Islet precursor cell (in vitro differentiated cells): ENCODE measurements at places on chromosomes 16 and 17.

DNA sequence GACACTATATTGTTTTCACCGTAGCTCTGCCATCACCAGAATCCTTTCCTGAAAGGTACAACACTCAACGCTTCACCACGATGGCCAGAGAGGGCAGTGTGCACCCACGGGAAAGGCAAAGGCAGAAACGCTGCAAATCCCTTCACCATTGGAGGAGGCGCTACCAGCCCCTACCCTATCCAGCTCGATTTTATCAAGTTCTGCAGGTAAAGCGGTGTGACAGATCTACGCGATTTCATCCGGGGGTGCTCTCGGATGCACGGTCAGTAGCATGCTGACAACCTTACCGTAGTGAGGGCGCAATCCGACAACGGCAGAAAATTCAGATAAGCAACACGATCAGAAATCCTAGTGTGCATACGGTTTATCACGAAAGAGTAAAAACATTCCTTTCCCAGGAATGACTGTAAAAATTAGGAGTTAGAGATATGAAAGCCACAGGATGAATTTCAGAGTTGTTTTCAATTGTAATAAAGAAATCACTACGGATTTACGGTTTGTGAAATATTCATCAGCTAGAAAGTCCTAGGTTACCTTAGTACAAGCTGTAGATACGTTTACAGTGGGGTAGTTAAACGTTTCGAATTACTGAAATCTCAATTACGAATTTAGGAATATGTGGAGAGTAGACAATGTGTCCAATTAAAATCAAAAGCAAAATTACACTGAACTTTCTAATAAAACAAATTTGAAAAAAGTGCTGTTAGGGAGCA, 1.8 kb downstream of the NETO2 start:
- DNase-seq: peak; percentile 96

- no peak for DNase-seq
Measured at GRCh38 chr17:82004517-82005455, 17.9 kb downstream of the CENPX start.

GRCh38 chr16:7278636-7279035, 54.0 kb upstream of the RBFOX1 start:
- DNase-seq: no peak

DNA sequence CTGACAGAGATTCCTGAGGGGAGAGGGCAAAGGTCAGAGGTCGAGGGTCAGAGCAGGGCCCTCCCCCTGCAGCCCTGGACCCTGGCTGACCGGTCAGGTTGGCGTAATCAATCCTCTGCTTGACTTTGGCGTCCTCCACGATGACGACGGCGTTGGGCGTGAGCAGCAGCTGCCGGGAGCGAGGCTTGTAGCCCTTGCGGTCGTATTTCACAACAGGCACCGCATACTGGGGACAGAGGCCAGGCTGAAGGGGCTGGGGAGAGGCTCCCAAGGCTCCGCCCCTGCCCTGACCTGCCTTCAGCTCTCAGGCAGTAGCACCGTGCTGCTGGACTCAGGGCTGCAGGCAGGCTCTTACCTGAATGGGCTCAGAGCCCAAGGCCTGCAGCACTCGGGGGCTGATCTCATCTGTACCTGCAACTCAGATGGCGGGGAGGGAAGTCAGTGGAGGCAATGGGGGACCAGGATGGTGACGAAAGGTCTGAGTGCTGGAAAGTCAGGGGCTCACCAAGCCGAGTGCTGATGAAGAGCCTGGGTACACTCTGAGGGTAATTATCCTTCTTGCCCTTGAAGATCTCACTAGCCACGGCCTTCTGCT, 12.0 kb upstream of the CRK start:
- DNase-seq: no peak

DNA sequence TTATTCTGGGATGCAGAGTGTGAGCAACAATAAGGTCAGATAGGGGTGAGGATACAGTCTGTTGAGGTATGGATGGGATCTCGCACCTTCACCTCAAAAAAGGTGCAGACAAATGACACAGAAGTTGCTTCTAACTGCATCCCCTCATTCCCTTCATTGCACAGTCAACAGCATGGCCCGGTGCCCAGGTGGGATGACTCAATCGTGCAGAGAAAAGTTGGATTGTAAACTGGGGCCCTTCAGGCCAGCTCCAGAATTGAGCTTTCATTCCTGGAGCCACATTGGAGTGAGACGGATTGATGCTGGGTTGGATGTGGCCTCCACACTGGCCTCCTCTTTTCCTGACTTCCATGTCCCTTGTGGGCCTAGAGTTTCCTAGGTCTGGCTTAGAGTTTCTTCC, 977.4 kb downstream of the KCNJ18 start:
- no peak for DNase-seq

DNA sequence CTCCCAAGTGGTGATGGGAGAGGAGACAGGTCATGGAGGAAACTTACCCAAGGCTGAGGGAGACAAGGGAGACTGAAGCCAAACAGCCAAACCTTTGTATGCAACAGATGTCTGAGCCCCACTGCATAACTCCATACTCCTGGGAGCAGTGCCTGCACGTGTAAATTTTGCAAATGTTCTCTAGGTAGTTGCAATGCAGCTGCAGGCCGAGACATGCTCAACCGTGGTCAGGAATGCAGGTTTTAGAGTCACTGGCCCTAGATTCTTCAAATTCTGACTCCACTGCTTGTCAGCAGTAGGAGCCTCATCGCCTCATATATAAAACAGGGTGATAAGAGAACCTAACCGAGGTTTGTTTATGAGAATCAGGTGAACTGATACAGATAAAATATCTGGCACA, 11.5 kb downstream of the DYNLRB2 start:
- DNase-seq: no peak

DNA sequence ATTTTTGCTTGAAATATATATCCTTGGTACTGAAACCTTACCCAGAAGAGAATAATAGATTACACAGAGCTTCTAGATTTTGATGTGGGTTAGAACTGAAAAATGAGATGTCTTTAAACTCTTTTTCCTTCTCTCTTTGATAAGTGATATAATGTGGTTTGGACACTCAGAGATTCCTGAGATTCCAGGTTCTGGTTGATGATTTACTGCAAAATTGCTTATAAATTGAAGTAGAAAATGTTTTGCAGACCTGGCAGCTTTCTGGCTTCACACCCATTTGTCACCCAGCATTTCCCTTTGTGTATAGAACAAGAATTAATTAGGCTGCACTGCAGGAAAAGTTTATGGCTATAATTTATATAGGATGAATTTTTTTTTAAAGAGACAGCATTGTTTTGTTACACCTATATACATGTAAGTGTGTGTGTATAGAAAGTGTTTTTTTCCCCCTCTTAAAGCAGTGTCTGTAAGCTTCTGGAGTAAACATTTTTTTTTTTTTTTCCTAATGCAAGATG, 23.5 kb downstream of the AATF start:
- DNase-seq: no peak

GRCh38 chr16:23741675-23742303, 13.0 kb upstream of the CHP2 start:
- no peak for DNase-seq

DNA sequence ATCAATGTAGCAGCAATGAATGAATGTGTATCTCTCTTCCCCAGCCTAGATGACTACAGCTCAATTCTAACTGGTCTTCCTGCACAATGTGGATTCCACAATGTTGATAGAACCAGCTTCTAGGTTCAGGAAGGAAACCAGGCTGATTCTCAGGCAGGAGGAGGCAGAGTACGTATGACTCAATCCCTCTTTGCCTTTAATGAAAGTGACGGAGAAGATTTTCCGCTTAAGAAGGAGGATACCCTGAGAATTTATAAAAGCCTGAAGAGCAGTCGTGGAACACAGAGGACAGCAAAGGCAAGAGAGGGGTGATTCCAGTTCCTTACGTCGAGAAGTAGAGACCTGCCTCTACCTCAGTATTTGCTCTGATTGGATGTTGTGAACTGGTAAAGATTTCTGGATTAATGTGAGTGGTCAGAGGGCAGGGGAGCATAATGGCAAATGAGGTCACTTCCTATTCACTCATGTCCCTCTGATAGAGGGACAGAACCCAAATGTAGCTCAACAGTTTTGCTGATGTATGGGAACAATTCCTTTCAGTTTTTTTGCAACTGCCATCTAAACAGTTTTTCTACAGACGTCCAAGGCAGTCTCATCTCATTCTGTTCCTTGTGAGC, 15.0 kb upstream of the SLC16A11 start:
- DNase-seq: no peak

GRCh38 chr16:72924927-72925630, 122.8 kb downstream of the ZFHX3 start:
- DNase-seq: no peak

- DNase-seq: peak; percentile 87
Measured at GRCh38 chr17:4498461-4499397, at the start of gene SPNS2. Gene SPNS2, plus strand, starts transcription at chr17:4498881. Its CDS starts 167 bp downstream, at chr17:4499048.

GRCh38 chr16:27639561-27640276, 89.8 kb downstream of the KATNIP start:
- peak; percentile 73 for DNase-seq

DNA sequence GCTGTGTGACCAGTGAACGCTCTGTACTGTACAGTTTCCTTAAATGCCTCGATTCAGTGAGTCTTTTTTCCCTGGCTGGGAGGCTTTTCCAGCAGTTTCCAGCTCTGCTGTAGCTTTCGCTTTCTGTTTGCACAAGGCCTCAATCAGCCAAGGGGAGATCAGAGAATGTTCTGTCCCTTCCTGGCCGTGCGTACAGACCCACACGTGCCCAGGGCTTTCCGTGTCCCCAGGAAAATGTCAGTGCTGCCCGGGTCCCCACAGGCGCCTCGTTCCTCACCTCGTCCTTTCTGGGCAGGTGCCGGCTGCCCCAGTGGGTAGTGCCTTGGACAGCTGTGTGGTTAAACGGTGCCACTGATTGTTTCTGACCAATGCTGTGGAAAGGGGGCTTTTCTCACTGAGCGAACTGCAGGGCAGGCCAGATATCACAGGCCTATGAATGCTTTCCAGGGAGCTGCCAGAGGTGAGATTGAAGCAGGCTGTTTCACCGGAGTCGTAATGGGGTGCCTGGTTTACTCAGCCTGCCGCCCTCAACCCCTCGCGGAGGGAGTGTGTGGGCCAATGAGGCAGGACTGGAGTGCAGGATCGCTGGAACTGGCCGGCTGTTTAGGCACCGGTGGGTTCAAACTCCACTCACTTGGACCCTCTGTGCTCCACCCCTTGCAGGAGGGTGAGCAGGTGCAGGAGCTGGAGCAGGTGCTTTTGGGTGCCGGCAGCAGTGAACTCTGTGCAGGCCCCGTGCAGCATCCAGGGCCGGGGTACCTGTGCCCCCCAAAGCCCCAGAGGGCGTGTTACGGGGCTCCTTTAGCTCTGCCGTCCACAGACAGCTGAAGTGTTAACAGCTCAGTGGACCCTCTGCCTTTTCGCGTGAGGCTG, 44.4 kb downstream of the ZNF778 start:
- no peak for DNase-seq

- peak; percentile 83 for DNase-seq
Measured at GRCh38 chr16:88331989-88332920, 50.5 kb upstream of the ZNF469 start.

DNA sequence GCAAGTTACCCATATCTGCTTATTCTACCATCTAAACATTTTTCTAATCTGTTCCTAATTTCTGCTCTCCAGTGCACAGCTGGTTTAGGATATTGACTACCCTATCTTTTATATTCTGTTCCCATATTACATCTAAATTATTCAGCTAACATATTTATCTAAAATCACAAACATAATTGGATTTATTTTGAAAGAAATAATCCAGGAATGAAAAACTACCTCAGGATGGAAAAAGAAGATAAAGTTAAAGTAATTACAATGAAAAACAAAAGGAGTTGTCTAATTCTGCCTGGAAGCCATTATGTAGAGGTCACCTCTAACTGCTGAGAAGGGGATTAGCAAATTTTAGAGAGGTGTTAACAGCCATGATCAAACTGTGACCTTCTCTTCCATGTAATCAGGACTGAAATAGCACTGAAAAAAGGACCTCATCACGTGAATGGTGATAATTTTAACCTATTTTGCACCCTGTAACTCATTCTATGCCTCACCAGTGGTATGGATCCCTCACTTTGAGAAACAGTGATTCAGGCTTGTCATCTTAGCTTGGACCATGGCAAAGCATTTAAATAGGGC, 653.3 kb downstream of the CDH11 start:
- no peak for DNase-seq

- peak; percentile 93 for DNase-seq
Measured at GRCh38 chr17:68325961-68326360, 34.7 kb downstream of the ARSG start.

DNA sequence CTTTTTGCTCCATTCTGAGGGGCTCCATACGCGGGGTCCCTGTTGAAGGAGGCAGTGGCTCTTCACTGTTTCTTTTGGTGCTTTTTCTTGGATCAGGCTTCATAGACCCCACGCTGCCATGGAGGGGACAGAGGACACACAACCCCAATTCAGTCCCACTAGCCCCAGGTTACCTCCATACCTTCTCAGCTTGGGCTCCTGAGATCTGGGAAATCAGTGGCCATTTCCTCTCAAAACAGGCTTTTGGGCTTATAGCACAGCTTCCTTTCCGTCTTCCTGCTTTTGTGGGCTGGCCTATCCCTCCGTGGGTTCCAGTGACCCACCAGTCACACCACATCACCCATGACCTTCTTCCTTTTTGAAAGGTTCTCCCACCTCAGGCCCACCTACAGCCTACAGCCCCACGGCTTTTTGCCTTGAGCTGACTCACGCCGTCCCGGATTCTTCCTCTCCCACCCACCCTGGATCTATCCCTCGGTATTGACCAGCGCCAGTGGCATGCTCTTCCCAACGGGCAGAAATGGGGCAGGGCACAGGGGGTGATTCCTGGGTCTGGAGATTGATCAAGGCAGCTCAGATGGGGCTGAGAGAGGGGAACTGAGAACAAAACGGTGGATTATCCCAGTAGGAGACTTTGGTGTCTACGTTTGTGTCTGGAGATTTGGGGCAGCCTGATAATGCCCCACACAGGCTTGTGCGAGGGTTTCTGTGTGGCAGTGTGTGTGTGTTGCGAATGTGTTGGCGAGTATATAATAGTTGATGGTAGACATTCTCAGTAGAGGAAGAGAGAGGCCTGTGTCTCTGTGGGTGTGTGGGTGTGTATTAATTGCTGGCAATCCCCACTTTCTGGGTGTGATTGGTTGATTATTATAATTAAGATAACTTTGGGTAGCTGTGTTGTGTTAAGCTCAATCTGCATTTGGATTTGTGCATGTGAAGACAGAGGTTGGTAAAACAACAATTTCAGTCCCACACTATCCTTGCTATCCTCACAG, 3.8 kb downstream of the TBX21 start:
- DNase-seq: peak; percentile 45

DNA sequence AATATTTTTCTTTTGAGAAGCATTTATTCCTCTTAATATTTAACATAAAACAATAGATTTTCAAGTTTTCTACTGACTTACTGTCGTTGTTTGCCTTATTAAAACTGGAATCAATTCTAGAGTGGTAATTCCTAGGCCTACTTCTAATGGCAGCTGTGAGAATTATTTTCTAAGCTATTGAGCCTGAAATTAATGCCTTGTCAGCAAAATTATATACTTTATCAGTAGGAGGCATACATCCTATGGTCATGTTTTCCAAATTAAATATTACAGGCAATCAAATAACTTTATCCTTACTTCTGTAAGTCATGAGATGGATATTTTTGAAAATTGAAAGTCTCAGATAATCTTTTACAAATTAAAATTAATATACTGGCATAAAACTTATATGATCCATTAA, 239.1 kb upstream of the CNTNAP4 start:
- no peak for DNase-seq
